ENCODE measurements at places on chromosomes 3 and 15.

- DNase-seq = no peak
Observed at GRCh38 chr3:18189282-18190050, 235.7 kb downstream of the SATB1 start.

DNA sequence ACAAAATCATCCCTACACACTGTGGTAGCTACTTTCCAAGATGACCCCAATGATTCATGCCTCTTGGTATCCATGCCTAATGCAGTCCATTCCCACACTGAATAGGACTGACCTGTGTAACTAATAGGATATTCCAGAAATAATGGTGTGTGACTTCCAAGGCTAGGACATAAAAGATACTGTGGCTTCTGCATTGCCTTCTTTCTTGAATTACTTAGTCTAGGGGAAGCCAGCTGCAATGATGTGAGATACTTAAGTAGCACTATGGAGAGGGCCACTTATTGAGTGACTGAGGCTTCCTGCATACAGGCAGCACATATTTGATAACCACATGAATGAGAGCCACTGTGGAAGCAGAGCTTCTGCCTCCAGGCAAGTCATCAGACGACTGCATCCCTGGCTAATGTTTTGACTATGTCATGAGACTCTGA, 50.1 kb downstream of the NR1I2 start:
- no peak for DNase-seq

DNA sequence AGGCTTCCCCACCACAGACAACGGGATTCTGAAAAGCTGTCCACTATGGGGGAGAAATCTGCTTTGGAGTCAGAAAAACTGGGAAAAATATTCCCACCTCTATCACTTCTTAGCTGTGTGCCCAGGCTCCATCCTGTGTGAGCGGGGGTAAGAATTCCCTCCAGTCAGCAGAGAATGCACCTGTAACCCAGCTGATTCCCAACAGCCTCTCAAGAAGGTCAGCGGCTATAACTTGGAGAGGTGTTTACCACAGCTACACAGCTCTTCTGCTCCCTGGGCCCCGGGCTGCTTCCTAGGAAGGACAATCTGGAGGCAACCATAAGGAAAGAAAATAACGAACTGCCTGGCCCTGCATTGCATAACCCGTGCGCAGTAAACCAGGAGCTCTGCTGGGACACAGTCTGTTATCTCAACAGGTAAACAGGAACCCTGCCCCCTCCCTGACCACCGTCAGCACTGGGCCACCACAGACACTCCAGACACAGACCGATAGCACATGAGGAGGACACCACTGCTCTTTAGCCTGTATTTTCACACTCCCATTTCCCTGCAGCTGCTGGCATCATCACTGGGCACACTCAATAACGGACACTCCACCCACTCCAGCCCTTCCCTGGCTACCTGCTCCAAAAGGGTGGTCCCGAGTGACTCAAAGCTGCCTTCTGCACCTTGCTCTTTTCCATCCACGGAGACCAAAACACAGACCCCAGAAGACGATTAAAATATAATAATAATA, 2.1 kb downstream of the RAB43 start:
- DNase-seq = no peak

- no peak for DNase-seq
Observed at GRCh38 chr3:26050776-26051175, 260.9 kb downstream of the OXSM start.

- no peak for DNase-seq
Observed at GRCh38 chr3:119627461-119627860, 29.8 kb downstream of the PLA1A start.

- DNase-seq = no peak
Observed at GRCh38 chr3:171979081-171979480, 60.3 kb upstream of the FNDC3B start.

DNA sequence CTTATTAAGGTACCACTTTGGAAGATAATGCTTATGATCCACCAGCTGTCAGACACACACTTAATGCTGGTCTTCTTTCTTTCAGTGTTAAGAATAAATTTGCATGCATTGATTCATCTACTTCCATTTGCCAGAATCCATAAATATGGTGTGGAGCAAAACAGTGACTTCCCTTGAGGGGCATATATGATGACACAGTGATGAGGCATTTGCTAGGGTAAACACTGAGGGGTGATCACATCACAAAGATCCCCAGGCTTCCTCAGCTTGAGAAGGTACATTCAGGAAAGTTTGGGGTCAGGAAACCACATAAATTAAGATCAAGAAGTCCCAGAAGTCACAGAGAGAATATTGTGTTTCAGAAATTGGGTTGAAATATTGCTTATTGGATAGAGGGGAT, 9.9 kb upstream of the ZBED2 start:
- no peak for DNase-seq

GRCh38 chr3:173849489-173849888, 451.9 kb downstream of the NLGN1 start:
- no peak for DNase-seq

GRCh38 chr3:71537211-71537611, 46.3 kb downstream of the FOXP1 start:
- DNase-seq = no peak

GRCh38 chr15:51198701-51199232, 104.1 kb upstream of the TNFAIP8L3 start:
- DNase-seq = no peak

- no peak for DNase-seq
Observed at GRCh38 chr15:47339800-47340570, 377.3 kb upstream of the SEMA6D start.

- DNase-seq = no peak
Observed at GRCh38 chr15:89364341-89364740, 29.7 kb upstream of the POLG start.

Data from stimulated activated CD4-positive, alpha-beta T cell treated with anti-CD3 and anti-CD28 coated beads, Interleukin-1b, Interleukin-23, amount 100 ng/mL, for 24 hours (primary cell).